ENCODE measurements at places on chromosomes 5 and 9.

DNA sequence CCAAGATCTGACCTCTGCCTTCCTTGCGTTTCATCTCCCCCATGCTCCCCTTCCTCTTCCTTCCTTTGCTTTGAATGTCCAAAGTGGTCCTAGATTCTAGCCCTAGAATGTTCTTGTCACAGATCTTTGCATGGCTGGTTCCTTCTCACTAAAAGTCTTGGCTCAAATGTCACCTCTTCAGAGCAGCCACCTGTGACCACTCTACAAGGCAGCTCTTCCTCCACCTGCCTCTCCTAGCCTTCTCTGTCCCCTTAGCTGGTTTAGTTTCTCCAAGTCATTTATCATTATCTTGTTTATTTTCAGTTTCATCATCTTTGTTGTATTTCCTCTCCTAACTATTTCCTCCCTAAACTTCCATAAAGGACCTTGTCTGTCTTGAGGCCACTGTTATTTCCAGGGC is 7.1 kb upstream of the OCLN start:
- DNase-seq: no peak

DNA sequence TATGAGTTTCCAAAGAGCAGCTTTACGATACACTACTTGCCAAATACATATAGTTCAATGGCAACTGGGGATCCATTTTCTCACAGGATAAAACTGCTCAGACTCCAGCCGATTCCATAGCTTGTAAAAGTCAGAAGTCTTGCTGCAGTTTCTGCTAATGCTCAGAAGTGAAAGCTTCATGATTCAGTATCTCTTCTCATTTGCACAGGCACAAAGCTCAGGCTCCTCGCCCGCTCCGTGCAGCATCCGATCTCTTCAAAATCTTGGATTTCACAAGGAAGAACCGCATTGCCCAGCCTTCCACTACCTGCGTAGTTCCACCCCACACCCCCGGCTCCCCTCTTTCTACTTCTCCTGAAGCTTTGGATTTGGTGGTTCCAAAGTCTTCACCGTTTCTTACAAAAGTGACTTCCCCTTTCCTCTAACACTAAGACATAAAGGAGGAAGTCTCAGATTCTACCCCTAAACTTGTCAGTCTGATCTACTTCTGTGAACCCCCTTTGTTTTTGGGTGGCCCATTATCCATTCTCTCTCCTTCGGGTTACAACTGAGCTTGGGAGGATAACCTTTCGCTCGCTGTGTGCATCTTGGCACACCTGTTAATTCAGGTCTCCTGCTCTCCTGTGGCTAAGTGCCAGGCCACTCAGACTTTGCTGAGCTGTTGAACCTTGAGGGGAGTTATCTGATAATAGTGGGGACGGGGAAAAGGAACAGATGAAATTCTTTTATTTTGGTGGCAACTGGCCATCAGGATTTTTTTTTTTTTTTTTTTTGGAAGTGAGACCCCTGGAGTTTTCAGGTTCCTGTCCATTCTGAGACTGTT is 194.1 kb downstream of the GNA14 start:
- no peak for DNase-seq

GRCh38 chr5:165227515-165227914 is 1722.1 kb downstream of the MAT2B start:
- DNase-seq: no peak

DNA sequence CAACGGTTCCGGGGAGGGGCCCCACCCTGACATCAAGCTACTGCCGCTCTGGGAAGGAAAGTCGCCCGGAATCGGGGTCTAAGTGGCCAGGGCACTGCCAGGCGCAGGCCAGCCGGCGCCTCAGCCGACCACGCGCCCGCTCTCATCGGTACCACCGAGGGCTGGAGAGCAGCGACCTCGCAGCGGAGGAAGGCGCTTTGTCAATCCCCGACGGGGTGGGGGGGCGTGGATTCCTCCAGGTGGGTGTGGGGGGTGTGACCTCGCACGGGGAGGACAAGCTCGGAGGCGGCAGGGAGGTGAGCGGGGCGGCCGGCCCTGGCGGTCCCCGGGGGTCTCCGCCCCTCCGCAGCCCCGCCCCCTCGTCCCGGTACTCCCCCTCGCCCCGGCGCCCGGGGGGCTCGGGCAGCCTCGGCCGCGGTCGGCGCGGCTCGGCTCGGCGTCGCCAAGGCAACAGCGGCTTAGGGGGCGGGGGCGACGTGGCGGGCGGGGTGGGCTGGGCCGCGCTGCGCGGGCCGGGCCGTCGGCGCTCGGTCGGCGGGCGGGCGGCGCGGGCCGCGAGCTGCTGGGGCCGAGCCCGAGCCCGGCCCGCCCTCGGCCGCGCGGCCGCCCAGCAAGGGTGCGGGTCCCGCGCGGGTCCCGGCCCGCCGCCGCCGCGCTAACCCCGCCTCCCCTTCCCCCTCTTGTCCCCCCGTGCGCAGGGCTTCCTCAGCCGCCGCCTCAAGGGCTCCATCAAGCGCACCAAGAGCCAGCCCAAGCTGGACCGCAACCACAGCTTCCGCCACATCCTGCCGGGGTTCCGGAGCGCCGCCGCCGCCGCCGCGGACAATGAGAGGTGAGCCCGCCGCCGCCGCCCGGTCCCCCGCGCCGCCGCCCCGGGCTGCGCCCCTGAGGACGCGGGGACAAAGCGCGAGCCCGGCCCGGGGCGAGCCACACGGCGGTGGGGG is 47.5 kb downstream of the DAB2IP start:
- peak; percentile 74 for DNase-seq

- DNase-seq: no peak
Observed at GRCh38 chr9:79719989-79720388, 148.2 kb downstream of the TLE4 start.

DNA sequence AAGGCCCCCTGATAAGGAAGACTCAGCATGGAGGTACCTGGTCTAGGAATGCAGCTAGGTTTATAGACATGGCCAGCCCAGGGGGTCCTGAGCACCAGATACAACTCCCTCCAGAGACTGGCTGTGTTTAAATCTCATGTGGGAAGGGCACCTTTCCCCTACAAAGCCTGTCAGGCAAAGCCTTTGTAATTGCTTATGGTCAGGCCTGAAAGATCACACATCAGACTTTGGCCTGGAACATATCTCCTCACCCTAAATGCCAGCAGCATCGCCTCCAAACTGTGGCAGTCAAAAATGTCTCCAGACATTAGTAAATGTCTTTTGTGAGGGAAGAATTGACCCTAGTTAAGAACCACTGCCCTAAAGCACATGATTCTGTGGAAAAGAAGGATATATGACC is 51.6 kb upstream of the MACIR start:
- DNase-seq: no peak

- DNase-seq: no peak
Observed at GRCh38 chr5:168865968-168866367, 286.8 kb upstream of the PANK3 start.

- no peak for DNase-seq
Observed at GRCh38 chr5:150531686-150532085, 23.8 kb downstream of the NDST1 start.

DNA sequence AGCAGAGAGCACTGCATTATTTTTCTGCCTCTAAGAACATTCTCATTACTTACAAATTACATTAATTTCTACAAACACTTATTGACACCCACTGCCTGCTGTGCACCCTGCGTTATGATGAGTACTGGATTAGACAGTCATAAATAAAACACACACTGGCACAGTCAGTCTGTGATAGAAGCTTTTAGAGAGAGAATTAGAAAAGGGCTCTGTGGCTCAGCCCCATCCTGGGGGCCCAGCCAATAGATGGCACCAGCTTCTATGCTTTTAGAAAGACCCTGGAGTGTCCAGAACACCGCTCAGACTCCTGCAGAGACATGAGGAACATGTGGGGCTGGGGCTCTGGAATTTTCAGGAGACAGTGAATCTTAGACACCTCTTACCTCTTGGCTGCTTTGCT is 61.0 kb upstream of the RAPGEF1 start:
- DNase-seq: no peak

GRCh38 chr9:129284607-129285291 is 106.7 kb upstream of the IER5L start:
- DNase-seq: no peak

- peak; percentile 63 for DNase-seq
Observed at GRCh38 chr5:157471709-157472108, 11.7 kb downstream of the NIPAL4 start.

DNA sequence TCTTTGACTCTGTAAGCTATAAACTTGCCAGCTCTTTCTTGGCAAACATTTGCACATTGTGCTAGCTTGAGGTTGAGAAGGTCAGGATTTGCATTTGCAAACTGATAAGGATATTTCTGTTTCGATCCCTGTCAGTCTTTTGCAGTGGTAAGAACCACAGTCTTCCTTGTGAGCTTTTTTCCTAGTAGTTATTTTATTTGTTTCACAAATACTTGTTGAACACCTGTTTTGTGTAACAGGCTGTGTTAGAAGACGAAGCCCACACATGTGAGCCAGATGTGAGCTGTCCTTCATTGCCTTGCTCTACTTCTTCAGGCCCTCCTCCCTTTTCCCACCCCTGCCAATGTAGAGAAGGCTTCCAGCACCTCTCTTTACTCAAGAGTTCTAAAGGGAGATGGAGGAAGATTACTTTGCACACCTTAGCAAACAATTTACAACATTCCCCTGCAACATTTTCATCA is 327.0 kb upstream of the KLF4 start:
- DNase-seq: no peak

DNA sequence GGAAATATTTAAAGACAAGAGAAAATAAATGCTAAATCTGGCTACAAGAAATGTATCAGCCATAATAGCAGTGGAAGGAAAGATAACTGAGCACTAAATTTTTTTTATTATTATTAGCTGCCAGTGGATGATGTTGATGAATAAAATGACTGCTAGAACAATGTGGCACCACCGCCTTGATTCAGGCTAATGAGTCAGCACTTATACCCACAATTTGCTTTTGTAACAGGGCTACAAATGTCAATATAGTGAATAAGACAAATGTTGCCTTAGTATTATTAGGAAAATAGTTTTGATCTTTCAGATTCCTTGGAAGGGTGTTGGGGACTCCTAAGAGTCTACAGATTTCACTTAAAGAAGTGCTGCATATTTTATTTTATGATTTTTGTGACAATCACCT is 555.2 kb upstream of the GRAMD2B start:
- peak; percentile 9 for DNase-seq

- no peak for DNase-seq
Observed at GRCh38 chr5:127571314-127572131, 54.1 kb downstream of the PRRC1 start.

- peak; percentile 98 for DNase-seq
Observed at GRCh38 chr5:135456238-135457099, 4.3 kb upstream of the TIFAB start.

GRCh38 chr9:114034196-114034595 is 43.9 kb downstream of the AMBP start:
- no peak for DNase-seq

- DNase-seq: peak; percentile 68
Observed at GRCh38 chr9:134526584-134527477, 114.8 kb upstream of the COL5A1 start.
